ENCODE measurements at places on chromosomes 6 and 20.
A peak's percentile ranks its signal among the peaks of the same experiment; 100 is the strongest.

- no peak for DNase-seq
These were observed 114.4 kb upstream of the MAP3K7 start for GRCh38 chr6:90701146-90701781.

DNA sequence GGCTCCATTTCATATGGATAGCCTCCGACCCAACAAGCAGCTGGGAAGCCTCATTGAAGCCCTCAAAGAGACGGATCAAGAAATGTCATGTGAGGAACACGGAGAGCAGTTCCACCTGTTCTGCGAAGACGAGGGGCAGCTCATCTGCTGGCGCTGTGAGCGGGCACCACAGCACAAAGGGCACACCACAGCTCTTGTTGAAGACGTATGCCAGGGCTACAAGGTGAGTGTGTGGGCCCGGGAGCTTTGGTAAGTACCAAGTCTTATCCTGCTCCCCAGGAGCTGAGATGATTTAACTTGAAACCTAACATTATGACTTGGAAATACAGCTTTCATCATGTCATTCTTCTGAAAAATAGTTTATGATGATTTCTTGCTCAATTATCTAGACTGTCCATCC lies 4.1 kb downstream of the TRIM38 start:
- DNase-seq, result no peak

DNA sequence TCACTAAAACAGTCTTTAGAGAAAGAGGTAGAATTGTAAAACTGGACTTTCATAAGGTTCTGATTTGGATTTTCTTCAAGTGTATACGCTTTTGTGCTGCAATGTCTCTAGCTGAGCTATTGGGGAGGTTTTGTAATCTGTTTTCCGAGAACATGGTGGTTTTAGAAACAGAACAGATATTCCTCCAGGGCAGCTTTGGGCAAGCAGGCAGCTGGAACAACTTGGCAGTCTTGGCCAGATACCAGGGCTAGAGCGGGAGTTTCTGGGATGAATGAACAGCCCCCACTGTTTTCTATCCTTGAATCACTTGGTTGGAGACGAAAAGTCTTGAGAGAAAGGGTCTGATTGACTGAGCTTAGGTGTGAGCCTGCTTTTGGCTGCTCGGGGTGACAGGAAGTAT lies 17.1 kb upstream of the ARMC2 start:
- no peak for DNase-seq

GRCh38 chr6:170221753-170222400 lies 69.0 kb downstream of the DLL1 start:
- no peak for DNase-seq

- no peak for DNase-seq
These were observed 14.6 kb downstream of the CCM2L start for GRCh38 chr20:32024683-32025295.

DNA sequence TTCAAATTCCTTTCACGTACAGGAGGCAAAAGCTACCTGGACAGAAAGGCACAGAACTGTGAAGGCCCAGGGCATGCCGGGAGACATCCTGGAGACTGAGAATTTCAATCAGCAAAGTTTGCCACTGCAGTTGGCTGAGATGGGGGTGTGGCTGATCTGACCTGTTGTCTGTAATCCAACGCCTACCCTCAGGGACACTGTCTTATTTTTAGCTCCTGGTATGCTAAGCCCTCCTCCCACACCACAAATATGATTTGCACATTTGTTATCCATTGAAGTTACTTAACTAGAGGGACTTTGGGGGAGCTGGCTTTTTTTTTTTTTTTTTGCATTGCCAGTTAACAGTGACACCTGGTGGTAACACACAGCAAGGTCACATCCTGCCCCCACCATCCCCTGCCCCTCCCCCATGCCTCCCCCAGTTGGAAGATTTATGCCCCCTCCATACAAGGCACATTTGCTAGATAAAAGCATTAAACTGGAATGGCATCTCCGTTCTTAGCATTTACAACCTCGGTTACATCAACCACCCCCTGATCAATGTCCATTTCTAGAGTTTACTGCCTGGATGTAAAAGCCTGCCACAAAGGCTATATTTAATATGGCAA lies 40.4 kb downstream of the TTI1 start:
- DNase-seq, result no peak

- DNase-seq, result peak; percentile 74
These were observed 37.4 kb downstream of the ANGPT4 start for GRCh38 chr20:878511-879307.

GRCh38 chr20:58569241-58570125 lies 54.3 kb upstream of the APCDD1L start:
- DNase-seq, result no peak

All from neuronal stem cell (in vitro differentiated cells).